Breast epithelium (tissue), 4 donors: ENCODE measurements at places on chromosomes 2 and 18. TPM values are rescaled to one million over a fixed set of nuclear protein-coding genes. Genes with fewer than 3 reads are reported as not detected.

Gene SERPINB11
- not detected for total RNA-seq

Gene FOXI3
- not detected for total RNA-seq

Gene ATP8B1
- 41.3 TPM for total RNA-seq

Gene G6PC2
- total RNA-seq = not detected

Gene SLC9A4
- not detected for total RNA-seq

Gene TCF7L1
- total RNA-seq = 5.9 TPM

Gene LAMA1
- 10.2 TPM for total RNA-seq

Gene PLEK
- total RNA-seq = 20.5 TPM
